ENCODE measurements at places on chromosomes 4 and X.

- no peak for DNase-seq
Observed at GRCh38 chrX:65488495-65488894, 46.1 kb downstream of the LAS1L start.

DNA sequence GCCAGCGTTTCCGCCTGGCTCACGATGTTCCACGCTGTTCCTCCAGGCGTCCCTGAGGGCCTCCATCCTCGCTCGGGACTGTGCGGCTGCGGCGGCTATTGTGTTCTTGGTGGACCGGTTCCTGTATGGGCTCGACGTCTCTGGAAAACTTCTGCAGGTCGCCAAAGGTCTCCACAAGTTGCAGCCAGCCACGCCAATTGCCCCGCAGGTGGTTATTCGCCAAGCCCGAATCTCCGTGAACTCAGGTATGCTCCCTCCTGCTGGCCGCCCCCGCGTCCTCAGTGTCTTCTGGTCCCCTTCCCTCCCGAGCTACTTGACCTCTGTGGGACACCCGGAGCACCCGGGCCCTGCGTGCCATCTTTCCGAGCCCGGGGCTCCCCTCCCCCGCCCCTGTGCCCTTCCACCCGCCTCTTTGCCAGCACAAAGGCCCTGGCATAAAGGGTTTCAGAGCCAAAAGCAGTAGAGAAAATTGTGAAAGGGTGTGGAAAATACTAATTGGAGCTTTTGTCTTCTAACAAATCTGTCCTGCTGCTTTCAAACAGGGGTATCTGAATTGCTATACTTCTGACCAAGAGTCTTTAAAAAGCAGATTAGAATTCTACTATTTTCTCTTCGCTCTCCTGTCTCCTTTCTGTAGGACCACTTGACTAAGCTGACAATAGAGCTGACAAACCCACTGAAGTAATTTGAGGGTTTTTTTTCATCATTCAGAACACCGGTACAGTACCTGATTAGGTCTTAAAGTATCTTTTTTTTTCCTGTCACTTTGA, 104.0 kb downstream of the NEUROG2 start:
- DNase-seq = no peak

GRCh38 chr4:151403656-151404055, 5.3 kb upstream of the FHIP1A start:
- no peak for DNase-seq

DNA sequence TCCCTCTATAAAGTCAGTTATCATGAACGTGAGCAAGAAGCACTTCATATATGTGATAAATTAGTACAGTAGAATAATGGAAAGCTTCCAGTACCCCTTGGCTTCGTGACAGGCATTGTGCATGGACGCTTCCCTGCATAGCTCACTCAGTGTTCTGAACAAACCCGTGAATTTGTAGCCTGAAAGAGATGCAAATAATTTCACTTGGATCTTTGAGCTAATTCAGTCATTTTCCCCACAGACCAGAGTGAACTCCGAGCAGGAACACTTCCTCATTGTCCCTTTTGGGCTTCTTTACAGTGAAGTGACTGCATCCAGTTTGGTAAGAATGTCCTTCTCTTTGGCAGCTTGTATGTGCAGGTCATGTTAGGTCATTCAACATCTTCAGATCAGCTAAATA, 50.1 kb downstream of the ADD1 start:
- DNase-seq = no peak

GRCh38 chr4:20318909-20319277, 67.2 kb downstream of the SLIT2 start:
- no peak for DNase-seq

- DNase-seq = no peak
Observed at GRCh38 chrX:115366535-115366934, 77.0 kb downstream of the LUZP4 start.

- no peak for DNase-seq
Observed at GRCh38 chrX:16308773-16309172, 141.5 kb downstream of the MAGEB17 start.

GRCh38 chrX:8783097-8783713, 18.0 kb downstream of the FAM9A start:
- DNase-seq = no peak
